ENCODE measurements at places on chromosomes 5 and 9.

- no peak for DNase-seq
These were observed 53.7 kb downstream of the FNBP1 start for GRCh38 chr9:129989362-129989708.

GRCh38 chr5:161897033-161897432, 49.1 kb downstream of the GABRA1 start:
- DNase-seq = no peak

GRCh38 chr5:82058710-82059109, 86.9 kb downstream of the ATG10 start:
- no peak for DNase-seq

DNA sequence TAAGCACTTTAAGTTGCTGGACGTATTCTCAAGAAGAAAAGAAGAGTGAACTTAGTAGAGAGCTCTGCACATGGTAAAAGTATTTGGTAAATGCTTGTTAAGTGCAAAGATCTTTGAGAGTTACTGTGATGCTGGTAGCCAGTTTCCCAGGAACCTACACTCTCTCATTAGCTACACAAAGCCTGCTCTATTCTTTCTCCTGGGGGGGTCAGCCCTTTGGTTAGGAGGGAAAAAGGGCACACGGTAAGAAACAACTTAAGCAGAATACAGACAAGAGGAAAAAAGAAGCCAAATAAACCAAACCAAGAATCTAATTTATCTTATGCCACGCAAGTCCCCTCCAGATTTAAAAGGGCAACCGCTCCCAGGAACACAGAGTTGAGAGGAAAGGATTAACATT, 1100.1 kb upstream of the CDH10 start:
- DNase-seq = no peak

DNA sequence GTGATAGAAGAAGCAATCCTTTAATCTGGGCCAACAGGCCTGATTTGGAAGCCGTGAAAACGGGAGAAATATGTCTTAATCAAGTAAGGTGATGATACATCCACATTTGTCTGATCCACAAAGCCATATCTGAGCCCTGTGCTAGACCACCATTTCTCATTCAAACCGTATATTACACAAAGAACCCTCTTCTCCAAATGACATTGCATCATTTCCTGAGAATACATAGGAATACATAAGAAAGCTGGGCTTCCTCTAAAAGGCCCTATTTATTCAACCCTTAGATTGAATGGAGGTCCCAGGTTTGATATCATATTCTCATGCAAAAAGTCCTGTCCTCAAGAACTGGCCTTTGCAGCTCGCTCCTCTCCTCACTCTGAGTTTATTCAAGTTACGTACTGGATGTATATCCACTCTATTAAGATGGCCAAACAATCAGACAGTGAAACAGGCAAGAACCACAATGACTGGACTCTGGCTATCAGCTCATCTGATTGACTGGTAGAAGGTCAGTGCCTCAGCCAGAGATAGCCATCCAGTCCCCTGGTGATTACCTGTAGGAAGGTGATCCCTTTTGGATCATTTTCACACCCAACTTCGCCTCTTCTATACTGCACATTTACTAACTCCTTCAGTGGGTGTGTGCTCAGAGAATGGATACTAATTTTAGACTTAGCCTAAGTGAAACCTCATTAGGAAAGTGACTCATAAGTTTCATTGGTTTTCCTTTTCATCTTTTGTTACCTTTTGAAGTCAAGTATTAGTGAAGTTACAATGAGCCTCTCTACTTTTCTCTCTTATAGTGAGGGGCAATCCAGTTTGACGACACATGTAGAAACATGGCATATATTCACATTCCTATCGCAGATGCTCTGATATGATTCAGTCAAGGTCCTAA, 167.6 kb upstream of the WWC1 start:
- no peak for DNase-seq

GRCh38 chr9:13295556-13295955, 16.1 kb upstream of the MPDZ start:
- DNase-seq = no peak

DNA sequence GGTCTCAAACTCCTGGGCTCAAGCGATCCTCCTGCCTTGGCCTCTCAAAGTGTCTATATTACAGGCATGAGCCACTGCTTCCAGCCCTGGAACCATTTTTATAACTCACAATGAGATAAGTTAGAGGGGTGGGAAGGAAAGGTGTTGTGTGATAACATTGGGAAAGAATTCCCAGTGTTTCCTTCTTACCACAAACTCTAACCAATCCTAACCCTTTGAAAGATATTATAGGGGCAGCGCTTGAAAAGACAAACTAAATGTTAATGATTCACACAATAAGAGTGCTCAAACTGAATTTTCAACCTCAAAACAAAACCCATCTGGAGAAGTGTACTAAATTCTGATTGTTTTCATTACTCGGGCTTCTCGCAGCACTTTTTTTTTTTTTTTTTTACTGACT, 109.7 kb downstream of the TSSK1B start:
- DNase-seq = no peak

- no peak for DNase-seq
These were observed 209.7 kb downstream of the CAAP1 start for GRCh38 chr9:26682796-26683496.

DNA sequence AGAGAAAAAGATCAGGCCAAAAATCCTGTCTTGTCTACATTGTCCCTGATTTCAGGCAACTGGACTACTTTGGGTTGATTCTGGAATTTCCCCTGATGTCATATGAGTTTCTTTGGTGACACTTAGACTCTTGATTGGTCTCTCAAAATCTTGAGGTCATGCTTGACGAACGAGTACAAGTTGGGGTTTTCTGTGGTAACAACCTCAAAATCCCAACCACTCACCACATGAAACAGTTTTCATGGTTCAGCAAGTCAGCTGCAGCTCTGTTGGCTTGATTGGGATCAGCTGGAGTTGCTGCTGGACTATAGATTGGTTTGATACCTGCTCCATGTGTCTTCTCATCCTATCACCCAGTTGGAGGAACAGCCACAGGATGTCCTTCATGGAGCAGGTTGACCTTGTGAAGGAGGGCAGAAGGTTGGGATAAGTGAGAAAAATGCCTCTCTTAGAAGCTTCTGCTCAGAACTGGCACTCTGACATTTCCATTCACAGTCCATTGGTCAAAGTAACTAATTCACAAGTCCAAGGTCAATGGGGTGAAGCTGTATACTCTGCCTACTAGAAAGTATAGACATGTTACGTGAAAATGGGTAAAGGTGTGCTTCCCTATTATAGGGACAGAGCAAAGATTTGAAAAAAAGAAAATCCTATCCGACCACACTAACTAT, 284.5 kb downstream of the SH3GL2 start:
- DNase-seq = no peak

DNA sequence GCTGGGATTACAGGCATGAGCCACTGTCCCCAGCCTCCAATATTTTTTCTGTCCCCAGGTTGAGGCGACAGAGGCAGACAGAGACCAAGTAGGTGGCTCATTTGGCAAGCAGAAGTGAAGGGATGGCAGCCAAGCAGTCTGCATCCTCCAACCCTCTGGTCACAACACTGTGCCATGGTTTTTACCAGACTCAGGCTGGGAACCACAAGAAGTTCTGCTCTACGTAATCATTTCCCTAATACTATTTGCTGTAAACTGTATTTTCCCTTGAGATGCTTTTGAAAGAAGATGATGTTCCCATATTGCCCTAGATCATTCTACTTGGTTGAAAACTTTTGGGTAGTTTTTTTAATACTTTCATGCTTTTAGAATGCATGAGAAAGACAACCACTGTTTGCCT, 40.5 kb downstream of the PTTG1 start:
- no peak for DNase-seq

GRCh38 chr5:81359108-81359507, 34.8 kb downstream of the ACOT12 start:
- no peak for DNase-seq

GRCh38 chr5:107282061-107282460, 388.7 kb downstream of the EFNA5 start:
- no peak for DNase-seq

GRCh38 chr5:85500869-85501268, 1116.2 kb upstream of the EDIL3 start:
- no peak for DNase-seq

- DNase-seq = no peak
These were observed 39.8 kb downstream of the EMB start for GRCh38 chr5:50401336-50401735.

DNA sequence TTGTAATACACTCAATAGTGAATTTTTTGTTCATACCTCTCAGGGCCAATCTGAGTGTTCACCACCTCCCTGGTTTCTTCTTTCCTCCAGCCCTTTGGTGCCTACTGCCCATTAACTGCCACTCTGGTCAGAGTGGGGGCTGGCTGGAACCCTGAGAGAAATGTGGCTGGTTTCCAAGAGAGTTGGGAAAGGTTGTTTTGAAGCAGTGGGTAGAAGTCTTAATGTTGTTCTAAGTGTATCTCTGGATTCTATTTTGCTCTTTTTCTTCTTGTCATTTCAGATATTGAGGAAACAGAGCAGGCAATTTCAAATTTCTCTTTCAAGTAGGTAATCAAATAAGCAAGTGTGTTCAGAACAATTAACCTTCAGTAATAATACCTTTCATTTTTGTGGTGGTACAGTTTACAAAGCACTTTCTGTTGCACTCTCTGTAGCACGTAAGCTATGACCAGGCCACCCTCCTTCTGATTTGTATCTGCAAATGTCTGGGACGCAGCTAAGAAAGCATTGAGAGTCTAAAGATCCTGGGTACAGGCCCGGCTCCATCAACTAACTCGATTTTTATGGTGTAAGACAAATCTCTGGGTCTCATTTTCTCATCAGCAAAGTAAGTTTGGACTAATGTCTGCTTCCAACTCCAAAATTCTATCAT, 8.4 kb downstream of the SLC1A3 start:
- no peak for DNase-seq

- no peak for DNase-seq
These were observed 43.8 kb upstream of the SPTLC1 start for GRCh38 chr9:92159058-92159457.

GRCh38 chr5:103993031-103993430, 430.4 kb upstream of the NUDT12 start:
- no peak for DNase-seq

GRCh38 chr9:35729700-35730485, 2.1 kb downstream of the TLN1 start:
- no peak for DNase-seq

DNA sequence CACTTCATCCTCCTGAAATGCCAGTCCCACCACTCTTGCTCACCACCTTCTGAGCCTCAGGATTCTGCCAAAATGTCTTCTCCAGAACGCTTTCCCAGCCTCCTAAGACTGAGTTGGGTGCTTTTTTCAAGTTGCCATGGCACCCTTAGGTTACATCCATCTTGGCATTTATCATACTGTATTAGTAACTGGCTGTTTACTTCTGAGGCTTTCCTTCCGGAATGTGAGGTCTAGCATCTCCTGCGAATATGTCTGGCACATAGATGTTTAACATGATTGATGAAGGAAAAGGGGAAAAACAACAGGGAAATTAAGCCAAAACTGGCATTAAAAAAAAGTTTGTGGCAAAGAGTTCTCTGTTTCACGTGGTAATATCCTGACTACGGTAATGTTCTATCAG, 24.9 kb downstream of the RNF130 start:
- no peak for DNase-seq

DNA sequence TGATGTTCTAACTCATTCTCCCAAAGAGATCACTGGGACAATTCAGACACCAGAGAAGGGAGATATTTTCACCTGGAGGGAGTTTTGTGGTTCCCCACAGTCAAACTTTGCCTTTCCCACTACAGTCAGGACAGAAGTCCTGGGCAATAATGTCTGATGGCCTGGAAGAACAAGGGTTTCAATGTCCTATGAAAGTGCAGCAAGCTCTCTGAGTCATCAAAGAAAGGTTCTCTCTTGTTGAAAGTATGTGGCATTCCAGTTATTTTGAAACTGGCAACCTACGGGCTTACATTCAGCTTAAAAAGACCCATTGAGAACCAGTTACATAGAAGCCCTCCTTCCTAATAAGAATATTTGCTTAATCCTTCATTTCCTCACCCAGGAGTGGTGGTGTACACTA, 103.9 kb downstream of the INSYN2B start:
- no peak for DNase-seq

GRCh38 chr5:138438003-138438723, 694 bp upstream of the REEP2 start:
- no peak for DNase-seq

GRCh38 chr5:154101184-154101583, 62.4 kb downstream of the MFAP3 start:
- no peak for DNase-seq

GRCh38 chr5:90307322-90307721, 102.2 kb downstream of the CETN3 start:
- no peak for DNase-seq

- DNase-seq = no peak
These were observed 192.4 kb downstream of the MEF2C start for GRCh38 chr5:88690409-88691229.
